ENCODE measurements at places on chromosomes 4 and X.

DNA sequence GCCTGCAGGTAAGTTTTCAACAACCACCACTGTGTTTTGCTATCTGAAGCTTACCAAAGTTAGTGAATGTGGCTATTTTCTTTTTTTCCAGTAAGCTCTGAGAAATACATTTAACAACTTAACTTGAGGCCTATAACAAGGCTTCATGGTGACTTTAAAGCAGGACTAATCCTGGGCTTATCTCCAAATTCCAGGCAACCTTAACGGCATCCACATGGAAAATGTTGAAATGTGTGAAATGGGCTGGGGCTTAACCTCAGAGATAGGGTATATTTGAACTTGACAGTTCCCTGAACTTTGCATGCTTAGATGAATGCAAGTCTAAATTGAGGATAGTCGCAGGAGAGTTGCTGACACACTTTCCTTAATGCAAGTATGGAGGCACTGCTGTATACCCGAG, 539.2 kb downstream of the GALNTL6 start:
- no peak for DNase-seq

GRCh38 chr4:120007191-120007871, 59.3 kb downstream of the MAD2L1 start:
- DNase-seq, result no peak

DNA sequence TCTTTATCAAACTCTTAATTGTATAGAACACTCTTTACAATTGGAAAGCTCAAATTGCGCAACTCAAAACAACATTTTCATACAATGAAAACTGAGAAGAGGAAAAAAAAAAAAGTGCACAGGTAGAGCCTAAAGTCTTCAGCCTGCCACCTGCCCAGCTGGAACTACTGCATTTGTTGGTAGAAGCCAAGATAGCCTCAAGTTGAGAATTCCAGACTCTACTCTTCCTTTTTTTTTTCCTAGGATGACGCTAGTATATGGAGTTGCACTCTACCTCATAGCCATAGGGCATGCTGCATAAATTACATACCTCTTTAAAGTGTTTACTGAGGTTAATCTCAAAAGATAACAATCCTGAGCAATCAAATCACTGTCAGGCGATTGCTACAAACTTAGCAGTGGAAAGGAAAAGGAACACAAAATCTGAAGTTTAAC, 13.6 kb downstream of the ABCG2 start:
- DNase-seq, result no peak

GRCh38 chr4:85113706-85114105, 147.2 kb upstream of the WDFY3 start:
- no peak for DNase-seq

GRCh38 chr4:120557372-120557771, 365.2 kb downstream of the PRDM5 start:
- DNase-seq, result no peak

- no peak for DNase-seq
These were observed 36.9 kb downstream of the WDR17 start for GRCh38 chr4:176102414-176103063.

GRCh38 chrX:10569946-10570345, 50.4 kb downstream of the MID1 start:
- no peak for DNase-seq

DNA sequence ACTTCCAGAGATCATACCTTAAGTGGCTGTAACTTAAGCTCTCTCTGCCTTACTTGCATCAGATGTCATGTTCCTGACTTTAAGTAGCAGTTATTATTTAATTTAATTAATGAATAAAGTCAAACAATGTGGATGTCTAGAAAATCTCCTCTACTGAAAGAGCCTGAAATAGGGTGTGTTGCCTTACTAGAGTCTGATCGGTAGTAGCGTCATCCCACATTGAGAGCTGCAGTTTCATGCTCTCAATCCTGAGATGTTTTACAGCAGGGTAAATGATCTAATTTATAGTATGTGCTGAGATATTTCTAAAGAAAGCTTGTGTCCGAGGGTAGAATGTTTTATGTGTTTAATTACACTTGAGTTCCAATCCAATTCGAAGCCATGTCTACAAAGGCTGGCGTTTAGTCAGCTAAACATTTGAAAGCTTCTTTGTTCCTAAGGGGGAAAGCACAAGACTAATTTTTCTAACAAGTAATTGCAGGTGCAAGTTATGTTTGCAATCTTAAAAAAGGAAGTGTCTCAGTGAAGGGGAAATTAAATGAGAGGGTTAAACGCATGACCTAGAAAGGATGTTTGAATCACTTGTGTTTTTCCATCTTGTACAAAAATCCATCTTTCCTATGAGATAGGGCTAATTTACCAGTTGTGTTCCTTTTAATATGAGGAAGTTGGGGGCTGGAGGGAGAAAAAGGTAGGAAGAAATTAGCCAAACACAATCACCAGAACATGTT, 391.0 kb upstream of the MAGEB2 start:
- DNase-seq, result no peak

GRCh38 chr4:121794505-121795188, 6.5 kb upstream of the EXOSC9 start:
- DNase-seq, result no peak

DNA sequence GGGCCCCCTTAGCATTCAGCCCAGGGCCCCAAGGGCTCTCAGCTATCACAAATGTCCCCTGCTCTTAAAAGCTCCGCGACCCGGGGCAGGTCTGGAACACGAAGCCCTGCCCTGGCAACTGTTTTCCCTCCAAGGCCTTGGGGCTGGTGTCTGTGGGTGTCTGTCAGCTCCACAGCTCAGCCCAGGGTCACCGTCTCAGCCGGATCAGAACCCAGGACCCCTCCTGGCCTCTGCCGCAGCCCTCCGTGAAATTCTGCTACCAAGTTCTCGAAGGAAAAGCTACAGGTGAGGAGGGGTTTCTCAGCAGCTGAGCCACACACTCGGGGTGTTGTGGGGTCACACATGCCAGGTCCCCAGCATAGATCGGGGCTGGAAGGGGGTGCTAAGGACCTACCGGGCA, 61.2 kb downstream of the ACOX3 start:
- no peak for DNase-seq

DNA sequence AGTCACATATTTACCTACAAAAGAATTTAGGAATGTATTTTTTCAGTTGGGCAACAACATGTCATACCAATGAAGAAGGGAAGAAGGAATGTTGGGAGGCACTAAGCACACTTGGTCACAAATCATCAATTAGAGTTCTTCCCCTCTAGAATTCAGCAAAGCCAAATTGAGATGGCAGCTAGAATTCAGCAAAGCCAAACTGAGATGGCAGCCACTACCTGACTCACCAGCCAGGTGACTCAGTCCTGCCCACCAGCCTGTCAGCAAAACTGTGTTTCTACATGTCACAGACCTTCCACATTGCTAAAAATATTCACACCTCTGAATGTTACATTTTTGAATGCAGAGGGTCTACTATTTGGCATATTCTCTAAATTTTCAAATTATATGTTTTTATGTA, 63.2 kb upstream of the NOCT start:
- DNase-seq, result no peak

DNA sequence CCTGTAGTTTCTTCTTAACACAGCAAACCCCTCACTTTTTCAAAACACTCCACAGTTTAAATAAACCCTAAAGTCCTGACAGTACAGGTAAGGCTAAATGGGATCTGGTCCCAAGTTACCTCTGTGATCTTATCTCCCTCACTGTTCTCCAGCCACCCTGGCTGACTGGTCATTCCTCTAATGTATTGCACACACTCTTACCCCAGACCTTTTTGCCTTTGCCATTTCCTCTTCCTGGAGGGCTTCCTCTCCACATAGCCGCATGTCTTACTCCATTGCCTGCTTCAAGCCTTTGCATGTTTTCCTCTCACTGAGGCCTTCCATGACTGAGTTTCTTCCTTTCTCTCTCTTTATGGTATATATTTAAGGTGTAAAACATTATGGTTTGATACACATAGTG, 19.5 kb upstream of the ANXA3 start:
- no peak for DNase-seq

GRCh38 chrX:123818243-123818642, 41.6 kb upstream of the XIAP start:
- DNase-seq, result no peak

- no peak for DNase-seq
These were observed 51.5 kb downstream of the IL1RAPL1 start for GRCh38 chrX:28638775-28639174.

DNA sequence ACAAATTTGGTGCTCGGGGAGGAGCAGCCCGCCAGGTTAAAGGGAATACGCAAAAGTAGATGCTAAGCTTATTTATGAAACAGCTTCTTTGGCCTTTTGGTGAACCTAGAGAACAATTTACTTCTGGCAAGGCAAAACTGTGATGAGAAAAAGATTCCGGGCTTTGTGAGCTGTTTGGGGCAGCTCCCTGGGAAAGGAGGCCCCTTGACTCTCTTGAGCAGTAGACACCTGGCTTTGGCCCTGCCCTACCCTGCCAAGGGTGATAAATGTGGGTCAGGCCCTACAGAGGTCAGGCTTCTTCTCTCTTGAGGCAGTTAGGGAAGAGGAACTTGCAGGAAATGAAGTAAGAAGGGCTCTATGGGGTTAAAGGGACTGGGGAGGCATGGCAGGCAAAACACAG, 509.6 kb downstream of the MID1IP1 start:
- DNase-seq, result no peak
